Stimulated activated CD4-positive, alpha-beta T cell treated with anti-CD3 and anti-CD28 coated beads, Interleukin-15, amount 100 ng/mL, for 48 hours (primary cell): ENCODE measurements at places on chromosomes 6 and 20.

GRCh38 chr6:166806962-166807757 is 149.2 kb downstream of the RNASET2 start:
- DNase-seq = no peak

GRCh38 chr6:40268166-40268565 is 319.0 kb downstream of the LRFN2 start:
- DNase-seq = no peak

- no peak for DNase-seq
These were observed 566.5 kb upstream of the AGPAT4 start for GRCh38 chr6:161840380-161840779.

GRCh38 chr20:17878069-17878911 is 90.3 kb downstream of the SNX5 start:
- DNase-seq = no peak

DNA sequence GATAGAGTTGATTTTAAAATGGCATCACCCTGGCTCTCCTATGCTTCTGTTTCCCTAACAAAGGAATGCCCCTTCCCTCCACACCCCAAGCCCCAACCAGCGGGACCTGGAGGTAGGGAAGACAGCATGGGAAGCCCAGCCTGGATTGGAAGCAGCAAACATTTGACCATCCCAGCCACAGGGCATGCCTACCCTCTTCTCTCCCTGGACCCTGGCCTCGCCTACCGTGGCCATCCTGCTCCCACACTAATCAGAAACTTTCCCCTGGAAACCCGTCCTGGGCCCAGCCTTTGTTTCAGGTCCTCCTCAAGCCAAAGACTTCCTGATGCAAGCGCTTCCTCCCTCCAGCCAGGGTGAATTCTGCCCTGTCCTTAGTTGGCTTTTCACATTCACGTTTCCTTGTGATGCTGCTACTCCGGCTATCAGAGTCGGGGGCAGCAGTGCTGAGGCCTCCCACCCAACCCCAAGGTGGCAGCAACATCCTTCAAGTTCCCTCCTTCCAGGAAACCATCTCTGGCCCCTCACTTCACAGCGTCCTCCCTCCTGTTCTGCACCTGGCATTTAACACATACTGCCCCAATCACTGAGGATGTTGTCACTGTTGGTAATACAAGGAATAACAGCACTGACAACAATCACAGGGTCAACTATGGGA is 18.2 kb upstream of the ANGPT4 start:
- DNase-seq = no peak

DNA sequence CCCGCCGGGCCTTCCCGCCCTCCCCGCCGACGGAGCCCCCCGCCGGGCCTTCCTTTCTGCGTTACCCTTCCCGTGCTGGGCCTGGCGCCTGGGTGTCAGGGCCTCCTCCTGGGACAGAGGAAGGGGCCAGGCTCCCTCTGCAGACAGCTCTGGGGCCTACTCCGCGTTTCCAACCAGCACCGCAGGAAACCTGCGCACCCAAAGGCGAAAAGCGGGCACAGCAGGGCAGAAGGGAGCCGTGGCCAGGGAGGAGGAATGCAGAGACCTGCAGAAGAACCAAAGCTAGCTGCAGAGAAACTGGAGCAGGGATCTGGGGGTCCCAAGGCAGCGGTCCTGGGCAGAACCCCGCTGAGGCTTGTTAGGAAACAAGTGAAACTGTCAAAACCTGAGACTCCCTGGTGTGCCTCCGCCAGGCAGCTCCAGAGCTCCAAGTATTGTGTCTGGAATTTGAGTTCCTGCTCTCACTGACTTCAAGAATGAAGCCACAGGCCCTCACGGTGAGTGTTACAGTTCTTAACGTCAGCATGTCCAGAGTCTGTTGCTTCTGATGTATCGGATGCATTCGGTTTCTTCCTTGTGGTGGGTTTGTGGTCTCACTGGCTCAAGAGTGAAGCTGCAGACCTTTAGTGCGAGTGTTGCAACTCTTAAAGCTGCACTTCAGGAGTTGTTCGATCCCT is 33.3 kb downstream of the IRF4 start:
- DNase-seq = no peak

- DNase-seq = no peak
These were observed 42.0 kb downstream of the JARID2 start for GRCh38 chr6:15287670-15288375.

- no peak for DNase-seq
These were observed 79.9 kb upstream of the CD83 start for GRCh38 chr6:14037402-14038277.

- DNase-seq = no peak
These were observed 622.9 kb downstream of the UTRN start for GRCh38 chr6:144908004-144908403.

DNA sequence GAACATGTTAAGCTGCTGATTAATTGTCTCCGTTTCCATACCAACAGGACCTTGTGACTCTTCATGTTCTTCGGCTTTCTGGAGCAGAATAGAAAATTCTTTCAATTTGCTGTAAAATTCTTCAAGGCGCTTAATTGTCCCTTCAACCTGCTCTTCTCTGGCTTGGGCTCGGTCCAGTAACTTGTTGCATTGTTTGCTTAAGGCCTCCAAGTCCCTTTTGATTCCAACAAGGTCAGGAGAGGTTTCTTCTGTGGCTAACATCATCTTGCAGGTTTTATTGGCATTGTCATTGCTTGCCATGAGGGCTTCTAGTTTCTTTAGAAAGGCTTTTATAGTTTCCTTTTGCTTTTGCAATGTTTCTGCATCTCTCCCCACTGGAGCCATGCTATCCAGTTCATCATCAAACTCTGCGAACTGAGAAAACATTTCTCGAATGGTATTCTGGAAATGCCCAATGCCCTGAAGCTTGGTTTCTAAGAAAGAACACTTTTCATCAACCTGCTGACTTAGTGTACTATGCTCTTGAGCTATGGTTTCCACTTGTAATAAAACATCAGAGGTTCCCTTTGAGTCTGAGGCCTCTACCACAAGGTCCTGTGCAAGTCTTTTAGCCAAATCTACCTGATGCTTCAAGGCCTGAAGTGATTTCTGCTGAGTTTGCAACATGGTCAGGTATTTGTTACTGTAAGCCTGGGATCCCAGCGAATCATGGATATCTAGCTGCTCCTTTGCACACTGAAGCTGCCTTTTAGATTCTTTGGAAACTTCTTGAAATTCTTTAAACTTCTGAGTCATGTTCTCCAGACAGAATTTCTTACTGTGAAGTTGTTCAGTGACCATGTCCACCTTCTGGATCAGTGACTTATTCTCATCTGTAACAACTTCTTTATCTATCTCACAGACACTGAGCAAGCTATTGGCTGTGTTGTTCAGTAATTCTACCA is 90.2 kb downstream of the DST start:
- DNase-seq = no peak

- DNase-seq = no peak
These were observed 94.7 kb downstream of the ADTRP start for GRCh38 chr6:11683871-11684270.

- no peak for DNase-seq
These were observed 326.6 kb downstream of the ZFAND3 start for GRCh38 chr6:38146021-38146733.

- no peak for DNase-seq
These were observed 306.2 kb downstream of the TAF4 start for GRCh38 chr20:61759286-61760065.

DNA sequence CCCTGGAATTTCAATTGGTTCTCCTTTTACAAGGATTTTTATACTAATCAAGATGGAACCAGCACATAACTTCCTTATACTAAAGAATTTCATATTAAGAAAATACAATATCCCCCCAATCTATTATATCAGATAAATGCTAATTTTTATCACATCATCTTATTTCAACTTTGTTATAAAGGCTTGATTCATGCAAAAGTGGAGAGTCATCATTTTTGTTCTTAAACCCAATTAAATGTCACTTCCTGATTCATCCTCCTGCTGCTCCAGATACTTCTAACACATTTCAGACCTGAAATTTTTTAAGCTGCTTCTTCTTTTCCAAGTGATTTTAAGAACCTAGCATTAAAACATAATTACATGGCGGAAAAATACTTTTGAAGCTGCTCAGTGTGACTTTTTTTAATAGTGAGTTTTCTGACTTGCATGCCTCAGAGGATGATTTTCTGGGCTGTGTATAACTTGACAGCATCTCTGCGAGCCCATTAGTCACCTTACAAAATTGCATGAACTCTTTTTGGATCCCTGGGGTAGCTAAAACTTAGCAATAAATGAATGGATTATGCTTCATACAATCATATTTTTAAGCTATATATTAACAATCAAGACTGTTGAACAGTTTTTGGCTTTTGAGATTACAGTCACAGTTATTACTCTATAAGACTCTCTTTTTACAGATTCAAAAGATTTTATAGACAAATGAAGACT is 134.1 kb downstream of the ELOVL4 start:
- DNase-seq = no peak

GRCh38 chr20:63842258-63842657 is 11.2 kb upstream of the ZBTB46 start:
- no peak for DNase-seq

- no peak for DNase-seq
These were observed 13.0 kb downstream of the UQCC2 start for GRCh38 chr6:33698494-33698893.

GRCh38 chr20:63930971-63931553 is 25.2 kb downstream of the UCKL1 start:
- no peak for DNase-seq

GRCh38 chr6:95517568-95517967 is 59.8 kb upstream of the MANEA start:
- DNase-seq = no peak

DNA sequence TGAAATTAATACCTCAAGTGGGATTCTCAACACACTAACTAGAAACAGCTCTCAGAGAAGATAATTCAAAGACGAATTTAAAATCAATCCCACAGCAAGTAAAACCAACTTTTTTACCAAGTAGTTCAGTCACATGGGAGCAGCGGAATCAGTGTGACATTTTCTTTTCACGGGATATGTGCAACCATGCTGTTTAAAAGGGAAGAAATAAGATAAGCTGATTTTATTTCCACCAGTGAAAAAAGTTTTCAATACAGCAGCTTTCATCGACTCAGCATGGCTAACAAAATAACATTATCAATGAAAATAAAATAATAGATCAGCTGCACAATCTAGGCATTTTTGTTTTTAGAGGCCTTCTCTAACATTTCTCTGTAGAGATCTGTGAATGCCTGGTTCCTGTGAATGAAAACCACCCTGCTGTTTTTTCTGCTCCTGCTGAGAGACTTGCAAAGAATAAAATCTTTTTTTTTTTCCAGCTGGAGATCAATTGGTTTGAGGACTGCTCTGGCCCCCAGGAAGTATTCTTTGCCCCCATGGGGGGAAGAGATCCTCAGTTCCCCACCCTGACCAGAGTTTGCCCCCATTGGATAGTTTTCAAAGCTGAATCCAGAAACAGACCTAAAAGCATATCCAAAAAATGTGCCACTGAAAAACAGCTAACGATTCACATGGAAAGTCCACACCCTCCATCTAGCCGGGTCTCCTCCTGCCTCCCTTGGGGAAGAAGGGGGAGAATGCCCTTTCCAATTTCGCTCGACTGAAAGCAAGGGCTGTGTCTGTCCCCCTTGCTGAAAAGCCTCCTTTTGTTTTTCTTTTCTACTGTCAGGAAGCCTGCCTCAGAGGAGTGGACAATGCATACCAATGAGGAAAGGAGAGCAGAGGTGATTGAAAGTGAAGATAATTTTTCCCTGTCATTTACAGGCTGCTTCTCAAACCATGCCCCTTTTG is 317.6 kb downstream of the PRKN start:
- DNase-seq = no peak

DNA sequence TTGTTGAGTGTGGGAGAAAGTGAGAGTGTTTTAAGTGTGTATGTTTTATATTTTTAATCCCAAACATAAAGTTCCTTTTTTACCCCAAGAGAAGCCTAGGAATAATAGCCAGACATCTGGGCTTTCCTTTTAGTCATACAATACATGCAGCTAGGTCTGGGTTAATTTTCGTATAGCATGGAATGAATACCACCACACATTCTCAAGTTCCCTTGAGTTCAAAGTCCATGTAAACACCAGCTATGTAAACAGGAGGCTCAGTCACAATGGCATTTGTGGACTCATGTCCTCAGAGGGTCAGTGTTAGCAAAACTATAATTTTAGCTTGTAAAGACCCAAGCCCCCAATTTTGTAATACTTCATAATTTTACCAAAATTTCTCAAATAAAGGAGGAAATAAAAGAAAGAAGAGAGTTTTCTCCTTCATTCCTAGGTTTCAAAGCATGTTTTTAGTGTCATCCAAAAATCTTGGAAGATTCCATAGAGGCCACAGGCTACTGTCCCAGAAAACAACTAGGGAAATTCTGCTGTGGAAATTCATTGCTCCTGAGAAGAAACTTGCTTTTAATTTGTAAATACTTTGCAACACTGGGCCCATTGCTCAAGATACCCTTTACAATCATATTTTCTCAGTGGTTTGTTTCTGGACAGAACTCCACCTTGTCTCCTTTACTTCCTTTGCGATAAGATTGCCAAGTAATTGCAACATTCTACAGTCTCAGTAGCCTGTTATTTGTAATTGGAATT is 671.2 kb downstream of the COL12A1 start:
- no peak for DNase-seq

DNA sequence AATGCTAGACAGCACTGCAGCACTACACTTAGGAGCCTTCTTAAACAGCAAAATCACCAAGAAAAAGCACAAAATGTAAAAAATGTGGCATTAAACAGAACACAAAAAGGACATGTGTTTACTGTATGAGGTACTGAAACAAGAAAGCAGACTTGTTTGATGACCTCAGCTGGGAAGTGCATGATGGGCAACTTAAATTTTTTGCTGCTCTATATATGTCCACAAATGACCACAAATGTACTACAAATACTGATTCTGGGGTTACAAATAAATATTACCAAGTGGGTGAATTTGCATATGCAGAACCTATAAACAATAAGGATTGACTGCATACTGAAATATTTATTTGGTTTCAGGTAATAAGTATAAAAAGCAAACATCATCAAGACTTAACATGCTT is 13.1 kb downstream of the RAB23 start:
- no peak for DNase-seq

DNA sequence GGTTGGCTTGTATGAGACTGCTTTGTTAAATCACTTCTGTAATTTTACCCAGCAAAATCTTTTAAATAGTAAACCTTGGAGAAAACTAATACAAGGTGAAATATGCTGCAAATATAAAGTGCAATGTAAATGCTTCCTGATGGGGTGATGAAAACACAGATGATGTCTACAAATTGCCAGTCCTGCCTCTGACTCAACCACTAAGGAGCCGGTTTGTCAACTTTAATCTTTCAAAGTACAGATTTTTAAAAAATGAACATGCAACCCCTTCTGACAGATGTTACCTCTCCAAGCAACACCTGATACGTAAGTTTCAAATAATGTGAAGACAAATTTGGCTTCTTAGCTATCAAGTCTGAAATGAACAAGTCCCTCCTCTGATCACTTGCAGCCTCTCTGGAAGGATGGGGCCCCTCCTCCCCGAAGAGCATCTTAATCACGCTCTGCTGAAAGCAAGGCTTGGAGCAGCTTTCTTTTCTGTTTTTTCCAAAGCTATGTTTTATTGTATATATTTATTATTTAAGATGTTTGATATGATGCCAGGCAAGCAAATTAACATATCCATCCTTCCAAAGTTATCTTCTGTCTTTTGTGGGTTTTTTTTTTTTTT is 196.0 kb downstream of the MYLK4 start:
- DNase-seq = no peak

- DNase-seq = no peak
These were observed 44.1 kb downstream of the BEND6 start for GRCh38 chr6:56999049-56999448.

- no peak for DNase-seq
These were observed at the start of gene PRRT1 for GRCh38 chr6:32151863-32152768. PRRT1 (minus strand) TSS chr6:32151939; CDS start chr6:32151827, 112 bp downstream.
